ENCODE measurements at places on chromosomes 6 and 20. TPM values are rescaled to one million over a fixed set of nuclear protein-coding genes. Genes with fewer than 3 reads are reported as not detected.

CYP39A1 gene
- not detected for total RNA-seq

PNLDC1 gene
- 0.31 TPM for total RNA-seq

RSPH4A gene
- not detected for total RNA-seq

LAMA4 gene
- total RNA-seq: not detected

RIPOR2 gene
- total RNA-seq: 64.5 TPM

COL21A1 gene
- total RNA-seq: not detected

VWA7 gene
- 2.0 TPM for total RNA-seq

ULBP2 gene
- 0.90 TPM for total RNA-seq

GRCh38 chr20:60600036-60600435 lies 641.8 kb downstream of the CDH26 start:
- DNase-seq: no peak

DNA sequence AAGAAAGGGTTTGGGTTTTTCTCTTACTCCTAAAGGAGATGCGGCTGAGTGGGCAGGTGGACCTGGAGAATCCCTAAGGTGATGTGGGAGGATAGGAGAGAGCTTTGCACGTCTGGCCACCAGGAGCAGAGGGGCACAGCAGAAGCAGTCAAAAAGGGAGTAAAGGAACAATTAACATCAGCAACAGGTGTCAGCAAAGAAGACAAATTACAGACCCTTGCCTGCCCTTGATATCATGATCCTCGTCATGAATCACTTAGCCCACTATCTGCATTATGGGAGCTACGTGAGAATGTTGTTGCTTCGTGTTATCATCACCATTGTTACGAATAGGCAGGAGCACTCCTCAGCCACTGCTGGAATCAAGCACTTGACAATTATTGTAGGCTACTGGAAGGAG lies 25.5 kb upstream of the ARG1 start:
- DNase-seq: no peak

- DNase-seq: peak; percentile 61
These were observed 287.6 kb downstream of the ESR1 start for GRCh38 chr6:152094992-152095592.

DNA sequence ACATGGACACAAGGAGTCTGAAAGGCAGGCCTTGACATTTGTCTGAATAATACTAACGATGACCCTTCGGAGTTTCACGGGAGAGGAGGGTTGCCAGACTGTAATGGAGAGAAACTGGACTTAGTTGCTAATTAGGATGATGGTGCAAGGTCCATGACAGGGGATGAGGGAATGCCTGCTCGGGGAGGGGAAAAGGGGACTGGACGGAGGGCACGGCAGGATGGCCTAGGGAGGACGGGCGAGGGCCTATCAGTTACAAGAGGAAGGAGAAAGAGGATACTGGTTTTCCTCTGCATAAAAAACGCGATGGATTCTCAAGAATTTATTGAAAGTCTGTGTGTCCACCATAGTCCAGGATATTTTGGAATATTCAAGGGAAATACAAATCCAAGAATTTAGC lies 42.7 kb downstream of the IRAK1BP1 start:
- DNase-seq: no peak

- peak; percentile 48 for DNase-seq
These were observed 84.2 kb downstream of the TRERF1 start for GRCh38 chr6:42367353-42368011.

GRCh38 chr20:51767867-51768758 lies at the start of gene ATP9A:
Gene ATP9A (minus strand): TSS chr20:51768390. CDS start chr20:51768369, 21 bp downstream.
- DNase-seq: no peak

DNA sequence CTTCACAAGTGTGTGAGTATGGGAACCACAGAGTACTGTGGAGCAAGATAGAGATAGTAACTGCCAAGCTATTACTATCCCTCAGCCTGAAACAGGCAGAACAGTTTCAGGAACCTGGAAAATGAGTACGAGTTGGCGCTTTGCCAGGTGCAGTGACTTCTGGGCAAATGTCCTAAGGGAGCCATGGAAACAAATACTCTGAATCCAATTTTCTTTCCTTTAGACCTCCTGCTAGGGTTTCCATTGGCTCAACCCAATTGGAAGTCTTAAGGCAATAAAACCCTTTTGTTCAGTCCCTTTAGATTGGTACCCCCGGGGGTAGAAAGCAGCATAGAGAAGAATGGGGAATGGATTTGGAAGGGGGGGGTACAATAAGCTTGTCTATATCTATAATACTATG lies 205.0 kb upstream of the EPHA7 start:
- DNase-seq: no peak

DNA sequence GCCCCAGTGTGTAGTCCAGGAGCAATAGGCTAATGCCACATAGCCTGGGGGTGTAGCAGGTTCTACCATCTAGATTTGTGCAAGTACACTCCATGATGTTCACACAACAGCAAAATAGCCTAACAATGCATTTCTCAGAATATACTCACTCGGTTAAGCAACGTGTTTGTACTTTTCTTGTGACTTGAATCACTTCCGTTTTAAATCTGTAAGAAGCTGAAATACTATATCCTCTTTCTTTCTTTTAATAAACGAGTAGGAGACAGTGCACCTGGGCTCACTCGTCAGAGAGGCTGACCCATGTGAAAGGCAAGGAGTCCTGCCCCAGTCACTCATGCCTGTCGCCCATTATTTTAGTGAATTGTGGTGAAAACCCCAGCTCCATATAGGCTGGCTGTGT lies 201.6 kb downstream of the FOXA2 start:
- DNase-seq: no peak

DNA sequence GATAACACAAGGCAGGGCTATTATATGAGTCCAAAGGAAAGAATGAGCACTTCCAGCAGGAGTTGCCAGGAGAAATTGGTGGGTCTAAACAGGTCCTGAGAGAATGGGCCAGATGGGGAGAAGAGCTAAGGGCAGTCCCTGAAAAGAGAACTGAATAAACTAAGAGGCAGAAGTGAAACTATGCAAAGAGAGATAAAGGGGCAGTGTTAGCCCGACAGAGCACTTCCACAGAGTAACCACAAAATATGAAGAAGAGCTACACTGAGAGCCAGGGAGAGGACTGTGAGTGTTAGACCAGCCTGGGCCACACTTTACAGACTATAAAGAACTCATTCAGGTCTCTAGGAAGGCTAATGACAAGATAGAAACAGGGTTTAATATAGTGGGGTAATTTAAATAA lies 43.8 kb downstream of the RALGAPA2 start:
- no peak for DNase-seq

GRCh38 chr6:44622555-44622954 lies 235.0 kb downstream of the CDC5L start:
- no peak for DNase-seq

GRCh38 chr6:158016571-158017383 lies 35.1 kb downstream of the SYNJ2 start:
- no peak for DNase-seq

DNA sequence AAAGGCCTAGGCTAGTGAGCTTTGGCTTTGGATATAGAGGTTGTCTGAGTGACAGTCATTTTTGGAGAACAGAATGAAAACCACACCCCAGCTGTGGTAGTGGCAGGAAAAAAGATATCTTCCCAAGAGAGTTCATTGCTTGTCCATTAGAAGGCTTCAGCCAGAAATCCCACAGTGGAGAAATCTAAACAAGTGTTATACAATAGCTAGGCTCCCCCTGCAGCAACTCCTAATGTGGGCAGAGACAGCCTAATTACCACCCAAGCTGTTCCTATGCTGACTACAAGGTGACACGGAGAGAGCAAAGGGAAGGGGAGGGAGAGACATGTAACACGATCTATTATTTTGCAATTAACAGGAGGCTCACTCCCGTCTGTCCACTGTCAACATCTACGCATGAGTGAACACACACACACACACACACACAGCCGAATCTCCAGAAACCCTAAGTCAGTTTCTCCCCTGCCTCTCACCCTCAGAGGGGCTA lies 147.5 kb upstream of the TCF21 start:
- no peak for DNase-seq

DNA sequence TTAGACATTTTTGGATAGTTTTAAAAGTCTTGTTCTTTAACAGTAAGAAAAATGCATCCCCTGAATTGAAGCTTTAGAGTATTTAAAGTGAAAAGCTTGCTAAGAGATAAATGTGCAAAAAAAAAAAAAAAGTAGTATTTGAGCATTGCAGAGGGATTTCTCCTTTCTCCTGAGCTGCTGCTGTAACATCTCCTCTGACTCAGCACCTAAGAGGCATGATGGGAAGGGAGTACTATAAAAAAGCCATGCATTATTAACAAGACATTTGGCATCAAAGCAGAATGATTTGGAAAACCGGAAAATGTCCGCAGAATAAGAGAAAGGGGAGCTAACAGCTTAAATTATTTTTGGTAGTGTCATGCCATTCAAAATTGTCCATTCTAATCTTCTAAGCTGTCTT lies 27.9 kb downstream of the B4GALT5 start:
- DNase-seq: no peak

DNA sequence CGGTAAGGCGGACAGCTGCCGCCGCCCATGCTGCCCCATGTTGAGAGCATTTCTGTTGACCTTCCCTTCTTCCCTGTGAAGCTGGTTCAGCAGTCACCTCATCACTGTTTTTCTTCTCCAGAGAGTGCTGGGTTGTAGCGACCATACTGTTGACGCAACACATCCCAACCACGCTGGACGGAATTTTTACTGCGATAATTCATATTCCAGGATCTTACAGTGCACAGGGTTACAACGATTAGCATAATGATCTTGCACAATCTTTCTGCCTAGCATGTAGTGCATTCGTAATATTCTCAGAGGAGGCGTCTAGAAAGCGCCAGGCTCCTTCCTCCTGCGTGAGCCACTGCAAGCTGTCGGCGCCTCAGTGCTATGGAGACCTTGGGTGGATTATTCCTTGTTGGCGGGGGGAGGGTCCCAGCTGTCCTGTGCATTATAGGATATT lies 137.0 kb downstream of the MTHFD1L start:
- no peak for DNase-seq

DNA sequence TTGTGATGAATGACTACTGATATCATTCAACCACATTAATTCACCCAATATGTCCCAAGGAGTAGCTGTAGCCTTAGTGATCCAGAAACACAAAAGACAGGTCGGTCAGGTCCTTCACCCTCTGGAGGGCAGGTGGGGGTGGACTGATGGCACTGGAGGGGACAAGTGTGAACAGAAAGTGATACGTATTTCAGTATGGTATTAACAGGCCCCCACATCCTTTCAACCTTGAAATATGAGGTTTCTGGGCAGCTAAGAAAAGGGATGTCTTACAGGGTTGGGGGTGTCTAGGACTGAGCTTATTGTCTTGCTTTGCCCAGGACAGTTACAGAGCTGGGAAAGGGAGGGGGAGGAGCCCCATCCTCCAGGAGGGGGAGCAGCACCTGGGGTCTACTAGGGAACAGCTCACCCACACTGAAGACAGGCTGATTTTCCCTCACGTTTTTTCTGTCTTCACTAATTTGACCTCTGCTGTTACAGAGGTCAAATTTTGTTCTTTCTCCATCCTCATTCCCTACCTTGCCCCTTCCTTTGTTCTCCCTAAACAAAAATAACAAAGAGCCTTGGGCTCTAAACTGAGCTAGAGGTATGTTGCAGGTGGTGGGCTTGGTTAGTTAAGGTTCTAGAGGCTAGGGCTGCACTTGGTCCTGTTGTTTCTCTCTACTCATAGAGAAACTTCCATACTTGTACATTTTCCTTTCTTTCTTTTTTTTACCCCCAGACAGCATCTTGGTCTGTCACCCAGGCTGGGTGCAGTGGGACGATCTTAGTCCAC lies 38.0 kb upstream of the EEF1A1 start:
- no peak for DNase-seq

Measured in activated CD4-positive, alpha-beta memory T cell treated with anti-CD3 and anti-CD28 coated beads for 36 hours (primary cell).